ENCODE measurements at places on chromosomes 11 and 22.
A peak's percentile ranks its signal among the peaks of the same experiment; 100 is the strongest.

GRCh38 chr11:110737593-110737992 lies 25.4 kb upstream of the ARHGAP20 start:
- no peak for DNase-seq

DNA sequence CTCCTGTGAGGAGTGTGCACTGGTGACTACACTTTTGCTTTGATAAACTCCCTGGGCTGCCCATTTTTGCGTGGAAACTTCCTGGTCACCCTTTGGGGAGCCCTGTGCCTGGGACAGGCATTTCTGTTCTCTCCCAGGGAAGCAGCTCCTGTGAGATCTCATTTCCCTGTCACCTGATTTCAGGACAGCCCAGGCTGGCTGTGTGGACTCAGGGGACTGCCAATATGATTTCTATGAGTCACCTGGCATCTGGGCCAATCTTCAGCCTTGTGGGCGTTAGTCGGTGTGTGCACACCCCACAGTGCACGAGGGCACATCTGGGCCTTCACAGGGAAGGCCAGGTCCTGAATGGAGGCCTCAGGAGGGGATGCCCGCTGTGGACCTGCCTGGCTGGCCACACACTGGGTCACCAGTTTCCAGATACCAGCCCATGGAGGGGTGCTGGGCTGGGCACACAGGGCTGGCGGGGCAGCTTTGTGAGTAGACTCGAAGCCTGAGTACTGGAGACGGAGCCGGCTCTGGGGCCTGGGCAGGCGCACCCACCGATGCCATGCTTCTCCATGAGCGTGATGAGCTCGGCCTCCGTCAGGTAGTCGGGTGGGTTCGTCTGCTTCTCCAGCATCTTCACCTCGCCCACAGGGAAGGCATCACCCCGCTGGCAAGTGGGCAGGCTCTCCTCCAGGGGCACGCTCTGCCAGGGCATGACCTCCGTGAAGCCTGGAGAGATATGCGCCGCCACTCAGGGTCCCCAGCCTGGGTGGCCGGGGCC lies 9.4 kb upstream of the PPM1F start:
- no peak for DNase-seq

- DNase-seq = no peak
Observed at GRCh38 chr11:102322560-102322959, 5.3 kb downstream of the BIRC3 start.

GRCh38 chr11:129184581-129184980 lies 7.5 kb downstream of the ARHGAP32 start:
- DNase-seq = no peak

- no peak for DNase-seq
Observed at GRCh38 chr22:25644122-25644521, 79.6 kb downstream of the GRK3 start.

GRCh38 chr11:86068138-86068871 lies 579 bp downstream of the PICALM start:
- DNase-seq = peak; percentile 19
